ENCODE measurements at places on chromosomes 12 and 14.

DNA sequence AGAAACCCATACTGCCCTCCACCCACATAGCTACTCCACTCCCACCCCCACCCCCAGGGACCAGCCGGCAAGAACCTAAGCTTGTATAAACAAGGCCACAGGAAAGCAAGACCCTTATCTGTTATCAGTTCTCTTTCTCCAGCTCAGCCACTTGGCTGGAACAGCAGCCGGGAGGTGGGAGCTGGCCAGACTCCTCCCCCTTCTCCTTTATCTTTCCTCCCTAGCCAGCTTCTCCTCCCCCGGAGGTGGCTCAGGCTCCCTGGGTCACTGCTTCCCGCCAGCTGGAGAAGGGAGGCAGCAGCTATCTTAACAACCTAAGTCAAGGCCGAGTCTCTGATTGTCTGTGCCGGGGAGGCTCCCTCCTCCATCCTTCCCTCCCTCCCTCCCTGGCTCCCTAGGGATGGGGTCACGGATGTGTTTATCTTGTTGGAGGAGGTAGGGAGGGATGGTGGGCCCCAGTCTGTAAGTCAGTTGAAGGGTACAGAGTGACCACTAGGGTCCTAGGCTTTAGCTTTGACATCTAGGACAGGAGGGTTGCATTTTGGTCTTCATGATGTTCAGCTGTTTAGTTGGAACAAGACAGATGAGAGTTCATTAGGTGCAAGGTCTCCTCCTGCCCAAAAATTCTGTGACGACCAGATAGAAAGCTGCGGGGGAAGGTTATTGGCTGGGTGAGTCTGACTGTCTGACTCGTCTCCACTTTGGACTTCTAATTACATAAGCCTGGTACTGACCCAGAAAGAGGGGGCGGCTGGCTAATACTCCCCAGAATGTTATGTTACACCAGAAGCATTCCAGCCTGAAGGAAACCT lies 29.7 kb downstream of the ZFP36L1 start:
- peak; percentile 75 for DNase-seq

GRCh38 chr12:59085690-59086089 lies 165.4 kb upstream of the LRIG3 start:
- DNase-seq: no peak

- no peak for DNase-seq
Measured at GRCh38 chr12:103177639-103178255, 220.3 kb downstream of the ASCL1 start.

DNA sequence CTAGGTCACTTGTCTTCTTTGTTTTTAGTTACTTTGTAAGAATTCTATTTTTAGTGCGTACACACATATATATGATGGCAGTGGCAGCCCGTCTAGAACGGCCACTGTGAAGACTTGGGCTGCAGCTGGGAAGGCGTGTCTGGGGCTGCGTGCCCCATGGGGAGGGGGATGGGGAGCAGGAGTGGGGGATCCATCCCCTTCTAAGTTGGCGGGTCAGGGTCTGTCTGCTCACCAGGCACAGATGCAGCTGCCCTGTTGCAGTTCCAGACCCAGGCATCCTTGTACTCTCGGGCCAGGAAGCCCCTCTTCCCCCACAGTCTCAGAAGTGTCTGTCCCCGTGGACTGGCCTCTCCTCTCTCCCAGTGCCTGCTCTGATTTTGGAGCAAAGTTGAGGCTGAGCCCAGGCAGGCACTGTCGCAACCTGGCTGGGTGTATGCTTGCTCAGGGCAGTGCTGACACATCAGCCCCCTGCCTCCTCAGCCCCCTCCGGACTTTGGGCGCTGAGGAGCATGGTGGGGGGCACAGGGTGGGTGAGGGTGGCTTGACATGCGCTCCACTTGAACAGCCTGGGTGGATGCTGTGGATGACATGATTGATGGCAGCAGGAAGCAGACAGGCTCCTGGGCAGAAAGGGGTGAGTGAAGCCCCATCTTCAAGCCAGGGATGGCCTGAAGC lies 271.2 kb upstream of the NAV3 start:
- DNase-seq: no peak

DNA sequence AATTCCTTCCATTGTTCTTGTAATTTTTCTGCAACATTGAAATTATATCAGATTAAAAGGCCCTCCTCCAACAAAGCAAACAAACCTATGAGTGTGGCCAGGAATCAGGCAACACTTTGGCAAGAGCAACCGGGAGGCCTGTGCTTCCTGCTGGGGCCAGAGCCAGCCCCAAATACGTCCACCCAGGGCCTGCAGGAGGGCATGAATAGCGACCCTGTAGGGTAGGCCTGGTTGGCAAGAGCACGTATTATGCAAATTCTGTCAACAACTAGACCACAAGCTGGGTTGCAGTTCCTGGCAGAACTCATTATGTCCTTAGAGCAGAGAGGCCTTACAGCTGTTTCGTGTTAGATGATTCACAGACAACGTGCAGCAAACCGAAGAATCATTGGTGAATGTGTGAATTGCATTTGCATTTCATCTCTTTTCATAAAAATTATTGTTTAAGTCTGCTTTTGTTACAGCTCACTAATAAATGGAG lies 26.9 kb upstream of the LGALS3 start:
- peak; percentile 79 for DNase-seq
